Fibroblast of skin of right quadriceps (primary cell): ENCODE measurements at places on chromosomes 7 and 10.

DNA sequence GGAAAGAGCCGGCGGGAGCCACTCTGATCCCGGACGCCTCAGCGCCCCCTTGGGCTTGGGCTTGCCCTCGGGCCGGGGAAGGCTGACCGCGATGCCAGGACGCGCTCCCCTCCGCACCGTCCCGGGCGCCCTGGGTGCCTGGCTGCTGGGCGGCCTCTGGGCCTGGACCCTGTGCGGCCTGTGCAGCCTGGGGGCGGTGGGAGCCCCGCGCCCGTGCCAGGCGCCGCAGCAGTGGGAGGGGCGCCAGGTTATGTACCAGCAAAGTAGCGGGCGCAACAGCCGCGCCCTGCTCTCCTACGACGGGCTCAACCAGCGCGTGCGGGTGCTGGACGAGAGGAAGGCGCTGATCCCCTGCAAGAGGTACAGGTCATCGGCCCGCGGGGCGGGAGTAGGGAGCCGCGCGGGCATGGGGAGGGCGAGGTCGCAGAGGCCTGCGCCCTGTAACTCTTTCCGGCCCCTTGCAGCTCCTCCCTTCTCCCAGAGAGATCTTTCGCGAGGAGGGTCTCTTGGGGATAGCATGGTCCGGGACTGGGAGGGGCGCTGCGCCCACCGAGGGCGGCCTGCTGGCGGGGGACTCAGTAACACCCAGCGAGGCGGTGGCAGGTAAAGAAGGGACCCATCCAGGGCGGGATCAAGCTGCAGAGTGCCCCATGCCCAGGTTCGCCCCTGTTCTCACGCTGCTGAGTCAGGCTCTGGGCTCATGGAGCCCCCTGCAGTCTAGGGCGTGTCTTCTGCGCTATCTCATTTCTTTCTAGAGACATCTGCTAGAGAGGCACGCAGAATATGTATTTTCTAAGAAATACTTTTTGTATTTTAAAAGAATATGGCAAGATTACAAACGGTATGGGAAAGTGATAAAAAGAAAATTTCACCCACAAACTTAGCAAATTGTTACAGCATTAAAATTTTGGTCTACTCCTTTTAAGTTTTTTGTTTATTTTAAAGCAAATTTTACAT is 687 bp downstream of the EPDR1 start:
- DNase-seq = peak; percentile 44

- peak; percentile 80 for DNase-seq
Observed at GRCh38 chr10:95601116-95601719, 40.0 kb upstream of the SORBS1 start.

DNA sequence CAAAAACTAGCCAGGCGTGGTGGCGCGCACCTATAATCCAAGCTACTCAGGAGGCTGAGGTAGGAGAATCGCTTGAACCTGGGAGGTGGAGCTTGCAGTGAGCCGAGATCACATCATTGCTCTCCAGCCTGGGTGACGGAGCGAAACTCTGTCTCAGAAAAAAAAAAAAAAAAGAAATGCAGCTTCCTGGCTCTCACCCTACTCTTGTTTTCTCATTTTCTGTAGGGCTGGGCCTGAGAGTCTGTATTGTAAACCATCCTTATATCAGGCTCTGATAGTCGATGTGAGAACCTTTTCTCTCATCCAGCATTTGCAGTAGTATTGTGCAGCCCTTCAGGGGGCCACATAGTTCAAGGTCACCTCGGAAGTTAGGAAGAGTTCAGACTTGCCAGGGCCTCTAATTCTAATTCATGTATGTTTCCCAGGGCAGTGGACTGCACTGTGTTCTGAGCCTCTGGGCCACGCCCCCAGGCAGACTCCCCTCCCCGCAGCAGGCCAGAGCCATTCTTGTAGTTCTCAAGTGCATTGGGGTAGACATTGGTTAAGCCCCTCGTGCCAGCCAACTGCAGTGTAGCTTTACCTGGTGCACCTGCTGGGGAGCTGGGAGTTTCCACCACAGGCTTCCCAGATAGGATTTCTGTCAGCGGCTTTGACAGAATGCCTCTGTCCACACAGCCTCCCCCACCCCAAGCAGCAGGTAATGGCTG is 38.3 kb upstream of the PDCD4 start:
- no peak for DNase-seq

- DNase-seq = no peak
Observed at GRCh38 chr7:70857793-70858545, 274.0 kb upstream of the GALNT17 start.

GRCh38 chr7:1681581-1681980 is 11.5 kb downstream of the ELFN1 start:
- DNase-seq = no peak
